Activated gamma-delta T cell treated with anti-CD3 and anti-CD28 coated beads, Interleukin-2, amount 50 U/mL, for 16 hours (primary cell): ENCODE measurements at places on chromosomes 12 and 14.
A peak's percentile ranks its signal among the peaks of the same experiment; 100 is the strongest.

- DNase-seq, result no peak
These were observed 515.7 kb downstream of the VRK1 start for GRCh38 chr14:97312910-97313309.

DNA sequence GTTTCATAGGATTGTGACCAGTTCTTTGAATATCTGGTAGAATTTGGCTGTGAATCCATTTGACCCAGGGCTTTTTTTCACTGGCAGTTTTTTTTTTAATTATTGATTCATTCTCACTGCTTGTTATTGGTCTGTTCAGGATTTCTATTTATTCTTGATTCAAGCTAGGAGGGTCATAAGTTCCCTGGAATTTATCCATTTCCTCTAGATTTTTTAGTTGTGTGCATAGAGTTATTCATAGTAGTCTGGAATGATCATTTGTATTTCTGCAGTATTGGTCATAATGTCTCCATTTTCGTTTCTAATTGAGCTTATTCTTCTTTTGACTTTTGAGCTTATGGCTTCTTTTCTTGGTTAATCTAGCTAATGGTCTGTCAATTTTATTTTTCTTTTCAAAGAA, 291.6 kb downstream of the AKAP6 start:
- DNase-seq, result no peak

DNA sequence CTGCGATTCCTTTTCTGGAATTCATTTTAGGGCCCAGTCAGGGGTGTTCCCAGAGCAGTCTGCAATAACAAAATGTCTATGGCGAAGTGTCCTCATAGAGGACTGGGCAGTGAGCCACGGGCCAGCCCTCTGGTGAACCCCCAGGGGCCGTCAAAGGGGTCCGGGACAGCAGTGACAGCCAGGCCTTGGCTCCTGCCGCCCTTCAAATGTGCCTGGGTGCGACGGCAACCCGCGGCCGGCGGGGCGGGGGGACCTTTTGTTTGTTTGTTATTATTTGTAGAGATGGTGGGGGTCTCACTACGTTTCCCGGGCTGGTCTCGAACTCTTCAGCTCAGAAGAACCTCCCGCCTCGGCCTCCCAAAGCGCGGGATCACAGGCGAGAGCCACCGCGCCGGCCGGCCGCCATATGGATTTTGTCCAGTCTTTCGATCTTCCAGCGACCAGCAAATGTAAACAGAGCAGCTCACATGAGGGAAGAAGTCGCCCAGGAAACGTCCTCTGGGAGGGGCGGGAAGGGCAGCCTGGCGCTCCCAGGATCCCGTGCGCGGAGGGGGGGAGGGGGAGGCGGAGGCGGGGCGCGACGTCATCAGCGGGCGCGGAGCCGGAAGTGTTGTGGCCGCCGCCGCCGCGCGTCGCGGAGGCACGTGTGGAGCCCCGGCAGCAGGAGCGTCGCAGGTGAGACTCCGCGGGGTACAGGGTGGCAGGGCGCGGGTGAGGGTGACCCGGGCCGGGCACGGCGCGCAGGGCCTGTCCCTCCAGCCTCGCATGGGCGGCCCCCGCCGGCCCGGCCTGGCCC, at the start of gene TRMT61A:
TSS of gene TRMT61A (plus strand) at position 610 of the 796 bp plus-strand sequence. CDS start 783 bp downstream, outside the sequence.
- DNase-seq, result peak; percentile 59

GRCh38 chr12:108565146-108565545, 2.8 kb downstream of the ISCU start:
- DNase-seq, result no peak

- no peak for DNase-seq
These were observed 2.7 kb upstream of the SLCO1A2 start for GRCh38 chr12:21337453-21337852.

DNA sequence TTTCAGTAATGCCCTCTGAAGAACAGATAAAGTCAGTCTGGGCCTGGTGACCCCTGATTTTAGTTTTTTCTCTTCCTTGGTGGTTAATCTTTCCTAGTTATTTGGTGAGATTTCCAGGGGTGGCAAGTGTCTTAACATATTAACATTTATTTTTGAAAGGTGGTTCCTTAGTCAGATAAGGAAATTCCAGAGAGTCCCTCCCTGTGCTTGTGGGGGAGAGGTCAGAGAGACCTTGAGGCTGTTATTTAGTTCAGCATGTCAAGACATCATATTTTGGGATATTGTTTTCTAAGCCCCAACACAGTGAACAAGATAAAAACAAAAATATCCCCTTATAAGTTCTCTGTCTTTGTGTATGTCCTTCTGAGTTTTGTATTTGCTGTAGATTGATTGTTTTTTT, 9.5 kb upstream of the LUM start:
- DNase-seq, result no peak

DNA sequence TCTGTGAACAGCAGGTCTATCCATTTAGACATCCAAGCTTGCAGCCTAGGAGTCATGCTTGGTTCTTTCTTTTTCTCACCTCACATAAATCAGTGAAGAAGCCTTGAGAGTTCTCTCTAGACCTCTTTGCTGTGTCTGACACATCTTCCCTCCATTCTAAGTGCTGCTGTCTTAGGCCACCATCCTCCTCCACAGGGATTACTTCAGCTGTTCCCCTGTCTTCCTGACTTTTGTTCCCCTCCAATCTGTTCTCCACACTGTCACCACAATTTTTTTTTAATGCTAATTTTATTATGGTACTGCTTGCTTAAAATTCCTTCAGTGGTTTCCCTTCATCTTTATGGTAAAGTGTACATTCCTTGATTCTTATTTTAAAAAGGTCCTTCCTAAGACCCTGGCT, 71.8 kb downstream of the DERA start:
- DNase-seq, result no peak

- no peak for DNase-seq
These were observed 3.0 kb downstream of the NPAS3 start for GRCh38 chr14:32941668-32942065.

- DNase-seq, result no peak
These were observed 72.3 kb downstream of the SRGAP1 start for GRCh38 chr12:63916561-63917476.

GRCh38 chr14:93035917-93036651, 79.6 kb downstream of the ITPK1 start:
- DNase-seq, result no peak

GRCh38 chr12:117388951-117389446, 27.6 kb upstream of the NOS1 start:
- DNase-seq, result no peak

GRCh38 chr14:53346988-53347387, 193.9 kb upstream of the DDHD1 start:
- DNase-seq, result no peak

DNA sequence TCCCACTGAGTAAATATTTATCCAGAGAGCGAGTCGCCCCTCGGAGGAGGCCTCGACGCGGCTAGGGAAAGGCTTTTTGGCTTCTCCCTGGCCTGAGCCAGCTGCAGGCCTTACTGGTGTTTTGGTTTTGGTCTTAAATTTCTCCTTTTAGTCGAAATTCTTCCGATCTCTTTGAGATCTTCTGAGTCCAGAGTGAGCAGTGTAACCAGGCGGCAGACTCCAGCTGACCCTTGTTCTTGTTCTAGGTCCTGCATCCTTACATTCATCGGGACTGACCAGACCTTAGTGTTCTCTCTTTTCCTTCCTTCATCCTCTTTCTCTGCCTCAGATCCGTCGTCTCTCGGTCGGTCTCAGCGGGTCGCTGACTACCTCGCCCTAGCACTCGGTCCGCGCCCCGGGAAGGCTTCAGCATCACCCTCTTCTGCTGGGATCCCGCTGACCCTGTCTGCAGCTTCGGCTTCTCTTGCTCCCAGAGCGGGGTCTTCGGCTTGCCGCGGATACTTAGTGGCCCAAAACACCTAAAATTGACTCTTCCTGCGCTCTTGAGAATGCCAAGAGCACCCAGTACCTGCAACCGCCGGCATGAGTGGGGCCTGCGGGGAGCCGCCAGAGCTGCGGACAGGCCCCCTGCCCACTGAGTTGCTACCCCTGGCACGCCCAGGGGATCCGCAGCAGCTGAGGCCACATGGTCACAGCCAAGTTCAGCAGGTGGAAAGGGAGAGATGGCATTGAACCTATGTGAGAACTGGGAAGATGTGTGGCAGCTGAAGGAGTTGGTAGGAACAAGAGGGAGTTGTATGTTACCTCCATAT, 2.4 kb upstream of the PAX9 start:
- DNase-seq, result no peak

DNA sequence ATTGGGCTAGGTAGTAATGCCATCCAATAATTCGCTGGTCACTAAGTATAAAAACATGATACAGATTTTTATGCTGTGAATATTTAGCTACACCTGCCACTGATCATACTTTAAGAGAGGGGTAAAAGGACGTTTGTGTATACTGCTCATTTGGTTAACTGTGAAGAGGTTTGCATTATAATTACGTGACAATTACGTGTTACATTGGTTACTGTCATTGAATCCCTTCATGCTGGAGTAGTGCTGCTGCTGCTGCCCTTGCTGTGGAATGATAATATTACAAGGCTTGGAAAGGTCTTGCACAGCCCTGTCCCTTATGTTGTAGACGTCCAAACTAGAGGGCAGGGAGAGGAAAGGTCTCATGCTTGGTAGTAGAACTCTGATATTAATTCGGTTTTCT, 312.2 kb upstream of the ATP2B1 start:
- DNase-seq, result no peak

- no peak for DNase-seq
These were observed 19.2 kb downstream of the VPS37B start for GRCh38 chr12:122876731-122877130.

DNA sequence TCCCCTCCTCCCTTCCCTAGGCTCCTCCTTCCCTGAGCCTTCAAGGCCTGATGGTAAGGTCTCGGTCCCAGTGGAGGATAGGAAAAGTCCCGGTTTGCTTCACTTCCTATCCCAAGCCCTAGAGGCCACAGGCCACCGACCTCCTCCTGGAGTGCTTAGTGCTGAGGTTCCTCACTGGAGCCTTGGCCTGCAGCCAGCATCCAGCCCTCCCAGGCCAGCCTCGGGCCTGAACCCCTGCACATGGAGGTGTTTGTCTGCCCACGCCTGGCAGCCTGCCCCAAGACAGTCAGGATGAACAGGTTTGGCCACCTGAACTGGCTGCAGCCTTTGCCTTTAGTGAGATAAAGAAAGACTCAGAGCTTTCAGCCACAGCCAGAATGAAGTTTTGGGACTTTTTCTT, 15.8 kb upstream of the KRT7 start:
- DNase-seq, result no peak

- no peak for DNase-seq
These were observed 18.5 kb downstream of the BDKRB1 start for GRCh38 chr14:96274543-96274942.

DNA sequence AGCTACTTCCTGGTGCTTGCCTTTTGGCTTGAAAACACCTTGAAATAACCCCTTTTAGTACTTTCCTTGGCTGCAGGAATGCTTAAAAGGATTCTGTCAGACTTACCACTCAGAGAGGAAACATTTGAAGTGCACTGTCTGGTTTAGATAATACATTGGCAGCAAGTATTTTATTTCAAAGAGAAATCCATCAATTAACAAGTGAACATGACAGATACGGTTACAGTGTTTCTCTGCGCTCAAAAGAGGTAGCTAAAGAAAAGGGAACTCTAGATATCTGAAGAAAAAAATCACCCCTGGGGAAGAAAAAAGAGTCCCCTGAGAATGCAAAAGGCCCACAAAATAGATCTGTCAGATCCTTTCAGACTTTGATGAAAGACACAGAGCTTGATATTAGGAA, 421.9 kb downstream of the LRFN5 start:
- DNase-seq, result no peak

DNA sequence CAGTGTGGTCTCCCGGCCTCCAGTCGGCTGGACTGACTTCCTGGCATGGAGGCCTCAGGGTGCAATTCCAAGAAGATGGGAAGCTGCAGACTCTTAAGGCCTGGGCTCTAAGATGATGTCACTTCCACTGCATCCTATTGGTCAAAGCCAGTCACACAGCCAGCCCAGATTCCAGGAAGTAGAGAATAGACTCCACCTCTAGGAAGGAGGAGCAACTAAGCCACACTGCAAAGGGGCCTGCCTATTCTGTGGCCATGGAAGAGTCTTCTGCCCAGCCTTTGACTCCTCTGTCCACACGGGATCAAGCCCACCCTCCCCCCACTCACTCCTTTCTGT, 103.9 kb upstream of the RFLNA start:
- no peak for DNase-seq

- peak; percentile 37 for DNase-seq
These were observed 11.4 kb upstream of the DNAL1 start for GRCh38 chr14:73633116-73634010.

DNA sequence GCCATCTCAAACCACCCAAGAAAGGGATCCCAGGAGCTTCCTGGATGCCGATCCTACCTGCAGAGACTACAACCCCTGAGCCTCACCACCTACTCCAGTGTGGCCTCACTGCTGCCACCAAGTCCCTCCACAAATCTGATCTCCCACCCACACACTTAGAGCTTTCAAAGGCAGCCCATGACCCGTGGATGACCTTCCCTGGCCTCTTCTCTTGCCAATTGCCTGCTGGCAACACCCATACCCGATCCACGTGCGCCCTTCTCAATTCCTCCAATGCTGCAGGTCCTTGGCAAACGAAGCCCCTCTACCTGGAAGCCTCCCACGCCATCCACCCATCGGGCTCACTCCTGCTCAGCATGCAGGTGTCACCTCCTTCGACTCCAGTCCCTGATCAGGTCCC, 30.7 kb downstream of the HVCN1 start:
- DNase-seq, result no peak

- DNase-seq, result no peak
These were observed 112.0 kb downstream of the SLC15A5 start for GRCh38 chr12:16165506-16165905.

GRCh38 chr14:94857950-94858349, 88.0 kb upstream of the GSC start:
- no peak for DNase-seq

- no peak for DNase-seq
These were observed 63.0 kb downstream of the FOS start for GRCh38 chr14:75341620-75342019.

DNA sequence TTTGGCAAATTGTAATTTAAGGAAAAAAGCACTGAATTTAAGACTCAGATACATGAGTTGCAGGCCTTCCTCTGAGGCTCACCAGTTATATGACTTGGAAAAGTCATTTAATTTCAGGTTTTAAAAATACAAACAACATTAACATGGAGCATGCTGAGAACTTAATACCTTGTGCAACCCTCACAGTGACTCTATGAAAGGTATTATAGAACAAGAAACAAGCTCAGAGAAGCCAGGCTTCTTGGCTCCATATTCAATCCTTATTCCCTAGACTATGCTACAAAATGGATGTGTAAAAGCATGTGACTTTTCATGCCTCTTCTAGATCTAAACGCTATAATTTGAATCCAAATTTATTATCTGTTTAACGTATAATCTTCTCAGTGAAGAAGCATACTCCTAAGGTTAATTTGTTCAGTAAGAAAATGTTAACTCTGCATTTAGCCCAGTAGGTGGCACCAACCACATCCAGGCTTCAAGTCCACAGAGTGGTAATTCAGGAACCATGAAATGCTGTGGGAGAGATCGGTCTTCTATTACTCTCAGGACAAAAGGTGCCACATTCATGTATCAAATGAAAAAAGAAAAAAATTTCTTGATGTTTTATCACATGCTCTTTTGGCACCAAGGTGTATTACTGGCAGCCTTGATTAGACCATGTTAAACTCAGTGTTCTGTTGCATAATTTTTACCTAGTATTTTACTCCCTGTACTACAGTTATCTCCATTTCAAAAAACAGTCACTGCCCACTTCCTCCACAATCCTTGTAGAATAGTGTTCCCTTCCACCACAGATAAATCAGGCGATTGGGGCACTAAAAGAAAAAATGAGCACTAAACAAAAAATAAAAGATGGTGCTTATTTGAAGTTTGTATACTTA, 9.3 kb downstream of the CCDC196 start:
- peak; percentile 3 for DNase-seq
